ENCODE measurements at places on chromosomes 4 and X.

GRCh38 chr4:1711571-1712215 is 426 bp downstream of the SLBP start:
- peak; percentile 75 for DNase-seq

DNA sequence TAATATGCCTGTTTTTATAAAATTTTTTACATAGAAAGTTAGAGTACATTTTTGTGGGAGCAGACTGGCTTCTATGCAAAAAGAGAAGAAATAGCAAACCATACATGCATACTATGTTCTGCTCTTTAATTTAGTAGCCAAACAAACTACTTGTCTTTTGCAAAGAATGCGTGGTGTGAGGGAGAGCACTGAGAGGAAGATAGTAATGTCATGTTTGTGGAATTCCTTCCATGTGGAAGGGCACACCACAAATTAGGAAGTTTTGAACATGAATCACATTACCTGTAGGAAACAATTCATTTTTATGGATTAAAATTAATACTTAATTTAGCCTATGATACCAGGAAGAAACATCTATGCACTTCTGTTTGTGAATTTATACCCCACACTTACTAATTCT is 1529.1 kb upstream of the ADGRL3 start:
- DNase-seq: no peak

GRCh38 chr4:87697272-87697671 is 47.2 kb downstream of the DMP1 start:
- no peak for DNase-seq

- DNase-seq: no peak
These were observed 638.7 kb downstream of the PCDH18 start for GRCh38 chr4:136893573-136893972.

DNA sequence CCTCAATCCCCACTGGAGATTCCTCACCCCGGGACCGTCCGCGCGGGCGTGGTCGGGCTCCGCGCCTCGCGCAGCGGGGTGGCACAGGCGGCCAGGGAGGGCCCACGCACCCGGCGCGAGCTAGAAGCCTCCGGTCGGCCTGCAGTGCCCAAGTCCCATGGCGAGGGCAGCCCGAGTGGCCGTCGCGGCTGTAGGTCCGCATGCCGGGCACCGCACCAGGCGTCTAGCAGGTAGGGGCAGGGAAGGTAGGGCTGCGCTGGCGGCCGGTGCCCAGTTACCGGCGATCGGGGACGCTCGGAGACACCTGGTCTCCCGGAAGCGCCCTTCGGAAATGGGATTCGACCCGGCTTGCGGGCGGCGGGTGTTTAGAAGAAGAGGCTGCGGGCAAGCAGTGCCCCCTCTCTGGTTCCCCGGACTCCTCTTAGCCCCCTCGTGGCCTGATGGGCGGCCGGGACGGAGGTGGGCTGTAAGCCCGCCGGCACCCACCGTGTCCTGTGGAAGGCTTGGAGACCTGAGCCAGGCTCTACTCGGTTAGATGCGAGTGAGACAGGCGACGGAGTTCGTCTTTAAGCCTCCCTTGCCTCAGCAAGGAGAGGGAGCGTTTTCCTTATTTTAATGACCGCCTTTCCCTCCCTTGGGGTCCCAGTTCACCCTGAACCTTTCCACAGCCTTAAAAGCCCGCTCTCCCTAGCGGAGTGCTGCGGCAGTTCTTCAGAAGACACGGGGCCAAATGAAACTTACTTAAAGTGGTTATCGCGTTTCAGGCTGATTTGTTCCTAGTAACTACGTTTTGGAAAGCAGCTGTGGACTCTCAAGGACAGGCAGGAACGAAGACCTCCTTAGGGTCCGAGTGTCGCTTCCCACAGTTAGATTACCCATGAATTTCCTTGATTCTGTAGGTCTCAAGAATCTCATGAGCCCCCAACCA is 821 bp downstream of the SLITRK2 start:
- DNase-seq: no peak

DNA sequence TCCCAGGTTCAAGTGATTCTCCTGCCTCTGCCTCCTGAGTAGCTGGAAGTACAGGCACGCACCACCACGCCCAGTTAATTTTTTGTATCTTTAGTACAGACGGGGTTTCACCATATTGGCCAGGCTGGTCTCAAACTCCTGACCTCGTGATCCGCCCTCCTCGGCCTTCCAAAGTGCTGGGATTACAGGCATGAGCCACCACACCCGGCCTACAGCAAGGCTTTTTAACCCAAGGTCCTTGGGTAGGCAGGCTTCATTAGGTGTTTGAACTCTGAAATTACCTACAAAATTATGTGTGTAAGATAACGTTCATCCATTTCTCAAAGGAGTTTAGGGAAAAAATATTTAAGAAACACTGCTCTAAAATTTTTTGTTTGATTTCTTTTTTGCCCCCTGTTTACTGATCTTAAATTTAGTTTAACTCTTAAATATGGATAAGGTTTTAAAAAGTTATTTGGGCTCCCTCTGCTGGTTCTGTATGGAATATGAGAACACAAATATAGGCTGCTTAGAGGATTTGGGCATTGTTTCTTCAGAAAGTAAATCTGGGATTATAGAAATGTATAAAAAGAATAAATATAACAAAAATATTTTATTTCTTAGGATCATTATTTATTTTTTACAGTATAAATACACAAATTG is 92.8 kb downstream of the CBR4 start:
- DNase-seq: no peak

- no peak for DNase-seq
These were observed 3.7 kb upstream of the FAT1 start for GRCh38 chr4:186727169-186727976.

GRCh38 chrX:47012131-47012530 is 66.1 kb upstream of the RGN start:
- no peak for DNase-seq

- DNase-seq: no peak
These were observed 1.7 kb downstream of the CTBP1 start for GRCh38 chr4:1246901-1247863.
